EL (cell line): ENCODE measurements at places on chromosomes 2 and 18.

DNA sequence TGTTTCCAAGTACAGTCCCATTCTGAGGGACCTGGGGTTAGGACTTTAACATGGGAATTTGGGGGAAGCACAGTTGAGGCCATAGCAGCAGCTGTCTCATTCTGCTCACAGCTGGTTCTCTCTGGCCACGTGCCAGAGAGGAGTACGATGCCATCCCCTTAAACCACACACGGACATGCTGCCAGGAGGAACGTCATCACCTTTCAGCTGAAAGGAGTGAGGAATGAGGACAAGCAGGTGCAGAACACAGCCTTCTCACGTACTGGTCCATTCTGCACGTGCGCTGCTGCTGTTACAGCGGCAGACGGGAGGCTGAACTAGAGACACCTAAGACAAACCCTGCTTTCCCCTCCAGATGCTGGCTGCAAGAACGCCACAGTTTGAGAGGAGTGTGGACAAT lies 33.5 kb downstream of the ODC1 start:
- DNase-seq, result peak; percentile 9

DNA sequence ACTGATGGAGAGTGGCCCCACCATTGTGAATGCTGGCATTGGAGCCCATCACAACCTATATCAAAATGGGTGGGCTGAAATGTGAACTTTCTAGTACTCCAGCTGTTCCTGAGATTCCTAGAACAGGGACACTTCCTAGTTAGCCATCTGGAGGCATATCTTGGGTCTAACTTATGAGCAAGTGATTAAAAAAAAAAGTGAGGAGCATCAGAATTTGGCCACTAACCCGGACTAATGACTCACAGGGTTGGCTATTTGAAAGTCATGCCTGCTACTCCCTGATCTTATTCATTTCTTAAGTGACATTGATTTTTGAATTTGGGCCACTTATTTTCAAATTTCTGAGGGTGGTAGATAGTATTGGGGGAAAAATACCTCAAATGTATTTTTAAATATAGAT lies 216.6 kb downstream of the HRH4 start:
- peak; percentile 8 for DNase-seq

- DNase-seq, result peak; percentile 82
These were observed 61.5 kb upstream of the DOCK10 start for GRCh38 chr2:225103737-225104141.

GRCh38 chr2:233422050-233422639 lies 67.9 kb downstream of the DGKD start:
- no peak for DNase-seq
